ENCODE measurements at places on chromosomes 5 and 9.
A peak's percentile ranks its signal among the peaks of the same experiment; 100 is the strongest.

GRCh38 chr5:112339761-112340160 is 79.3 kb downstream of the EPB41L4A start:
- DNase-seq: no peak

GRCh38 chr5:98905857-98906688 is 22.7 kb downstream of the CHD1 start:
- DNase-seq: no peak

DNA sequence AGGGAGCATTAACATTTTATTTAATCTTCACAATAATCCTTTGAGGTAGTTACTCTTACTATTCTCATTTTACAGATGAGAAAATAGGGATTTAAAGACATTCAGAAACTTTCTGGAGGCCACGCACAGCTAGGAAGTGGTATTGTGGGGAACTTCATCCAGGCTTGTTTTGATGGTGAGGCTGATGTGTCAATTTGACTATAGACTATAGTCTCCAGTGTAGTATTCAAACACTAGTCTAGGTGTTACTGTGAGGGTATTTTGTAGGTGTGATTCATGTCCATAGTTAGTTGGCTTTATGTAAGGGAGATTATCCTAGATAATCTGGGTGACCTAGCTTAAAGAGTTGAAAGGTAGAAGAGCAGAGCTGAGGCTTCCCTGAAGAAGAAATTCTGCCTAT is 54.1 kb upstream of the ELL2 start:
- no peak for DNase-seq

DNA sequence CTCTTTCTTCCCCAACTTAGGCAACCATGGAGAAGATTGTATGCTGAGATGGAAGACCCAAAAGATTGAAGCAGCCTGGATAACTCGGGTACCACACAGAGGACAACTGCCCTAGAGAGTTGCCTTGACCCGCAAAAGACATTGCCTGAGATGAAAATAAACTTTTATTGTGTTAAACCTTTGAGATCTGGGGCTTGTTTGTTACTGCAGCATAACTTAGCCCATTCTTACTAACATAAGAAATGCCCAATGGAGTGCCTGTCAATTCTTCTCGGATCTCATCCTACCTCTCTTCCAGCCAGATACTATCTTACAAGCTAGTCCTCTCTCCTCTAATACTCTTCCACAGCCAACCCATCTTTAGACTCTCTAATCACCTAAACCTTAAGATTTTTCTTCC is 76.8 kb downstream of the GCNT4 start:
- no peak for DNase-seq

GRCh38 chr5:157327771-157328170 is 61.8 kb downstream of the CYFIP2 start:
- no peak for DNase-seq

DNA sequence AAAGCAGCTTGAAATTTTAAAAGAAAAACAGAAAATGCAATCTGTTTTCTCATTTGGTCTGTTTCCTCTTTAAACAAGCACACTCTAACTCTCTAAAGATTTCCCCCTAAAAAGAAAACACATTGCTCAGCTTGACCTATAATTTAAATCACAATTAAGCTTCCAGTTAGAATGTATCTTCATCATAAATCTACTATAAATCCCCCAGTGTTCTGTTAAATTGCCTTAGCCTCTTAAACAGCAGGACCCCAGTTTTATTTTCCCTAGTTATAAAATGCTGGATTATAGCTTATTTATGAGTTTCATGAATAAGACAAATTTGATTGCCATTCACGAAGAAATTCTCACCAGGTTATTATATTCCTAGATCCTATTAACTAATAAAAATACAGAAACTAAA is 8.6 kb upstream of the SMC2 start:
- DNase-seq: no peak

DNA sequence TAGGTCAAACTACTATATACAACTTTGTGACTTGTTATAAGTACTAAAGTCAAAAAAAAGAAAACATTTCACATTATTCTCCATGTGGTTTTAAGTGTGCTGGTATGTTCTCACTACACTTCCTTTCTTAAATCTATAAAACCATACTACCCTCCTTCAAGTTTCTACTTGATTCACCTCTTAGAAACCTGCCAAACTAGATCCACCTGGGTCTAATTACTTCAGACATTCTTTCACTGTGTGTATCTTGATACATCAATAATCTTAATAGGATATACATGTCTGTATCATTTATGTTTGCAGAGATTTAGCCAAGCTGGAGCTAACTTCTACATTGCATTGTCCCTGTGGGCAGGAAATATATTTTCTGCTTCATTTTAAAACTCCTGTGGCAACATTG is 1012.6 kb downstream of the EFNA5 start:
- DNase-seq: no peak

DNA sequence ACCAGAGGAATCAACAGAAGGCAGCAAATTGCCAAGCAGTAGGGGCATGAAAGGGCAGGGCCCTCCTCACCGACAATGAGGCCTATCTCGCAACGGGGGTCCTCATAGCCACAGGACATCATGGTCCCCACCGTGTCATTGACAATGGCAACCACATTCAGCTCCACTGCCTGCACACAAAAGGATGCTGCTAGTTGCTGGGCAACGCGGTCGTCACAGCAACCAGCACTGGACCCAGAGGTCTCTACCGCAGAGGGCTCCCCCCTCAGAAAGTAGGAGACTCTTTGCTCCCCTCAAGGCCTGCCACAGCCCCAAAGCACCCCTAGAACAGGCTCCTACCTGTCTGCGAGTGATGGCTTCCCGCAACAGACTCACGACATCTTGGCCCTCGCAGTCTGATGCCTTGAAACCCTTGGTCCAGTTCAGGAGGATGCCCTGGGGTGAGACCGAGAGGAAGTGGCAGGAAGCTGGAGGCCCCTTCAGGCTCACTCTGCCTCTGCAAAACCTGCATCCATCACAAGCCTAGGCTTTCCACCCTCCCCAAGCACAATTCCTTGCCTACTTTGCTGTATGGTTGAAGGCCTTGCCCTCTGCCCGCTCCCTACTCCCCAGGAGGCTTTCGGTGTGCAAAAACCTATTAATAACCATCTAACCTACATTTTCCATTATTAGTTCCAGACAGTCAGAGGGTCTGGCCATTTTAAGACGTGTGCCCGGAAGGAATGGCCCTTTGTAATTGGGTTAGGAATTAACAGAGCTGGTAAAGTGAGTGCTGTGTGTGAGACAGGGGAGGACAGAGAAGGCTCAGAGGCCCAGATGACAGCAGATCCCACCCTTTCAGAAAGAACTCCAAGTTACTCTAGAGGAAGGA is 15.2 kb downstream of the HK3 start:
- DNase-seq: no peak

DNA sequence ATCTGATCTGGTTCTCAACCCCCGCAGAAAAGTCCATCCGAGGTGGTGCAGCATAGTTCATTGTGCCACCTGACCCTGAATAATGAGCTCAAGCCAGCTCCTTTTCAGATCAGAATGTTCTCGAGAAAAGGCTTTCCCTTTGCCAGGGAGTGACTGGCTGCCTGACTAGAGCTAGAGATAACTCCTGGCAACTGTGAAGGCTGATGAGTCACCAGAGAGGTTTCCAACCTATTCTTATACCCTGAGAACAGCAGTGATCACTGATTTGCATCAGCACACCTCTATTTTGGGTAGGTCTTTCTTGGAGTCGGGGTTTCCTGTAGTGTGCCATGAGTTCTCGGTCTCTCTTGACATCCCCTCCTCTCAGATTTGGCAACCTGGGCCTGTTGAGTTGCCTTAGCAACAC is 127.9 kb downstream of the PIK3R1 start:
- no peak for DNase-seq

- no peak for DNase-seq
Observed at GRCh38 chr9:4141296-4141695, 158.6 kb downstream of the GLIS3 start.

GRCh38 chr5:5144441-5144840 is 4.3 kb downstream of the ADAMTS16 start:
- no peak for DNase-seq

DNA sequence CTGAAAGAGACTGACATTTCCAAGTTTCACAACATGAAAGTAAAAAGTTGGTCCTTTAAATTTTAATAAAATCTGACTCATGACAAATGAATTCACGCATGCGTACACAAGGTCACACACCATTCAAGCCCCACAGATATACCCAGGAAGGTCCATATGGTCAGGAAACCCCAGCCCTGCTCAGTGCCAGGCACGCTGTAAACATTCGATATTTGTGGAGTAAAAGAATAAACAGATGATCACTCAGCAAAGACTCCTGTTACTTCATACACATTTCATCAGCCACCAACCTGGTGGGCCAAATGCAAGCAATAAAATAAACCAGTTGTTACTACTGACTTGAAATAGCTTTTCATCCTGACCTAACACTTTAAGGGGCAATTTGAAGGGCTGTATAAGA is 158.0 kb upstream of the RETREG1 start:
- no peak for DNase-seq

GRCh38 chr5:157342822-157343402 is 77.0 kb downstream of the CYFIP2 start:
- peak; percentile 17 for DNase-seq

- no peak for DNase-seq
Observed at GRCh38 chr5:58666598-58667581, 84.0 kb downstream of the RAB3C start.

GRCh38 chr5:83956386-83956785 is 235.7 kb upstream of the HAPLN1 start:
- no peak for DNase-seq
